T-helper 1 cell (primary cell): ENCODE measurements at places on chromosomes 11 and 22.

- DNase-seq = no peak
Measured at GRCh38 chr22:24177456-24177855, 3.8 kb upstream of the SUSD2 start.

DNA sequence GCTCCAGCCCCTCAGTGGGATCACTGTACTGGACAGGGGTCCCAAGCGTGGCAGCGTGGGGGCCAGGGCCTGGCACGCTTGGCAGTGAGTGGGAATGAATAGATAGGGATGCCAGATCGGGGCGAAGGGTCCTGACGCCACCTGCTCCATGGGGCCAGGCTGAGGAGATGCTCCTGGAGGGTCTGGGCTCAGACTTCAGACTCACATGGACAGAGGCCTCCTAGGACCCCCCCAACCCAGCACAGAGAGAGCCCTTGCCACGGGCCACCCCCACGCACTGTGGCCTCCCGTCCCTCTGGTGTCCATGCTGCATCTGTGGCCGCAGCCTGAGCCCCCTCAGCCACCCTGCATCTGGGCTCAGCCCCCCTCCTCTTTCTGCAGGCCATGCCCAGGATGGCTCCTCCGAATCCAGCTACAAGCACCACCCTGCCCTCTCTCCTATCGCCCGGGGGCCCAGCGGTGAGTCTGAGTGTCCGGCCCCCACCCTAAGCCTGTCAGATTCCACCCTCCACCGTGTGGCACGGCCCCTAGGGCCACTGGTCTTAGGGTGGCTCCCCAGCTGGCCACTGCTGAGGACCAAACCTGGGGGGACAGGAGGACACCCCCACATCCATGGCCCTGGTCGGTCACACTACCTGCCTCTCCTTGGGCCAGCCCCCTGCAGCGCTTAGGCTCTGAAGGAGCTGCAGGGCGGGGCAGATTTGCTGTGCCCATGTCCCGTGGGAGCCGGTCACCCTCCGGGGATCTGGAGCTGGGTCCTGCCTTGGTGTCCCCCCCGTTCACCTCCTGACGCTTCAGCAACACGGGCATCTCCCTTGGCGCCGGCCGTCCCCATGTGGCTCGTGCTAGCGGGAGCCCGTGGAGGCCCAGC, 2.7 kb downstream of the MUC5AC start:
- no peak for DNase-seq

GRCh38 chr11:117929142-117929915, at the start of gene TMPRSS13:
Gene TMPRSS13 (minus strand): TSS chr11:117929402. CDS start chr11:117929307, 95 bp downstream.
- DNase-seq = no peak

DNA sequence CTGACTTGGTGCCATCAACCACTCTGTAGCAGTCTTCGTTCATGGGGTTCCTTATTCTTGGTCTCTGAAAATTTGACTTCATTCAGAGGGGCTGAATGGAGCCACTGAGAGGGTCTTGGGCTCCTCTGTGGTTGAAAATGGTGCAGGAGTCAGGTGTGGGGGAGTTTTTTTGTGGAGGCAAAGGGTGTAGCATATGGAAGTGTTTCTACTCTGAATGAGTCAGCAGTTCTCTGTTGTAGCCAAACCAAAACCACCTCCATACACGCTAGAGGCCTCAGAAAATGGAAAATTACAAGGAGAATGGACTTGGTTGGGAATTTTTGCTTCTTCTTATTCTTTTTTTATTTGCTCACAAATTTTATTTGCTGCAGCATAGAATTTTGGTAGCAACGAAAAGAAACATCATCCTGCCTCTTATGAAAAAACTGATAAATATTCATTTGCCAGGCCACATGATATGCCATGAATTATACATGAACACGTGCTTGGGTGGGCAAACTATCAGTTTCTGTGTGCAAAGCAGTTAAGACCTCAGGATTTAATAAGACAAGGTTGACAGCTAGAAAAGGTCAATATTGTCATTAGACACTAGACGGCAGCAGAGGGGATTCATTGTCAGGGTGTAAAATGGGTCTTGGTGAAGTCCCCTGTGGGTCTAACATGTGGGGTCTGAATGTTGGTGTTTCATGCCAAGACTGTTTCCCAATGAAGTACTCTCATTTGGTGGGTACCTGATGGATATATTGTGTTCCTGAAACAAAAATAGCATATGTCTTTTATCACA, 111.7 kb downstream of the MYO18B start:
- DNase-seq = no peak

- DNase-seq = no peak
Measured at GRCh38 chr11:61541598-61541997, 33.0 kb downstream of the LRRC10B start.

DNA sequence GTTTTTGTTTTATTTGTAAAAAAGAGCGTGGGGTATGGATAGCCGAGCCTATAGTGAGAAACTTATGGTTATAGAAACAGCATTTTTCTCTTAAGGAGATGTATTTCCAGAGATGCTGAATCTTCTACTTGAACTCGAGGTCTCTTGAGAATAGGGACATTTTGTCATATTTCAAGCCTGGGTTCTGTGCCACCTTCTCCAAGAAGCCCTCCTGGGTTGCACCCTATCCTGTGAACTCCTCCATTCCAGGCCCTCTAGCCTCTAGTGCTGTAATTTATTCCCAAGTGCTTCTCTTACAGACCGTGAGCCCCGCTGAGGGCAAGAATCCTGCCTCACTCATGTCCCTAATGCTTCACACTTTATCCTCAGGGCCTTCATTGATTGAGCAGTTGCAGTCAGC, 108.6 kb downstream of the KIAA1671 start:
- DNase-seq = no peak

DNA sequence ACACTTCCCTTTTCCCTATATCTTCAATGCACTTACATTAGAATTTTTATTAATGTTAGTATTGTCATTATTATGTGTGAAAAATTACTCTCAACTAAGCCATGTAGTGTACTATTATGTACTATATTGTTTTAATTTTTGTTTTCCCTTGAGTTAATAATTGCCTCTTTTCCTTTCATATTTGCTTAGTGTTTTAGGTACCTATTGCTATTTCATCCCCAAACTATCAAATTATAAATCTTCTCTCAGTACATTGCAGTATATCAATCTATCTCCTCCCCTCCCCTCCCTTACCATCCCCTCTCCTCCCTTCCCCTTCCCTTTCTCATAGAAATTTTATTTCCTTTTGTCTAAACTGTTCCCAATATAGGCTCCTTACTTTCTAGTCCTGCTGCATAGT, 12.8 kb upstream of the TENM4 start:
- no peak for DNase-seq

DNA sequence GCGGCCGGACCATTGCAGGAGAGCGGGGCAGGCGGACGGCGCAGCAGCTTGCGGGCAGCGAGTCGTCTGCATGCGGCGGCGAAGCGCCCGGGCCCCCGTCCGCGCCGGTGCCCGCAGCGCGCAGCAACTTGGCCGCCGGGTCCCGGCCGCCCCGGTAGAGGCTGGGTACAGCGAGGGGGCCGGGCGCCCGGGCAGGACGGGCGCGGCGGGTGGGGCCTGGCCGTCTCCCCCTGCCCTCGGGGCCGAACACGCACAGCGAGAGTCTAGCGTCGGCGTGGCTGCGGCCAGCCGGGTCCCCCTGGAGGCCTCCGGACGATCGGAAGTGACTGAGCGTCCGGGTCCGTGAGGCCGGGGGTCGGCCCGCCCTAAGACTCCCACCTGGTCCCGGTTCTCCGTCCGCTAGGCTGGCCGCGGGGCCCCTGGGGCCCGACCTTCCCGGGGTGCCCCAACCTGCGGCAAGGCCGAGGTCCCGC, 775 bp upstream of the TRABD start:
- DNase-seq = no peak

GRCh38 chr11:77778118-77778517, 42.4 kb downstream of the RSF1 start:
- DNase-seq = no peak

- DNase-seq = no peak
Measured at GRCh38 chr11:36039471-36039870, 95.6 kb downstream of the LDLRAD3 start.

GRCh38 chr11:59753650-59754493, 1.3 kb upstream of the STX3 start:
- DNase-seq = peak; percentile 73

DNA sequence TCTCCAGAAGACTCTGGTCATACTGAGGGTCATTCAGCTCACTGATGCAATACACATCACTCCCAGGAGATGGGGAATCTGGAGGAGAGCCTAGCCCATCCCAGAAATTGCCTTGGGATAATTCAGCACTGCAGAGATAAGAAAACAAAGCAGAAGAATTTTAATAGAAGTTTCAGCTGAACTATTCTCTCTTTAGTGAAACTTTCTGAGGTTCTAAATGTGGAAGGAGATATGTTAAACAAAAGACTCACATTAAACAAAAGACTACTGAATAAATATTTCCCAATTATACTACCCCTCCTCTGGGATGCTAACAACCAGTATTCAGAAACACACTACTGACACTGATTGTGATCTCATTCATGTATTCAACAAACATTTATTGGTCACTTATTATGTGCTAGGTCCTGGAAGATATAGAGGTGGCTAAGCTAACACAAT, 47.8 kb downstream of the C2CD3 start:
- DNase-seq = no peak

DNA sequence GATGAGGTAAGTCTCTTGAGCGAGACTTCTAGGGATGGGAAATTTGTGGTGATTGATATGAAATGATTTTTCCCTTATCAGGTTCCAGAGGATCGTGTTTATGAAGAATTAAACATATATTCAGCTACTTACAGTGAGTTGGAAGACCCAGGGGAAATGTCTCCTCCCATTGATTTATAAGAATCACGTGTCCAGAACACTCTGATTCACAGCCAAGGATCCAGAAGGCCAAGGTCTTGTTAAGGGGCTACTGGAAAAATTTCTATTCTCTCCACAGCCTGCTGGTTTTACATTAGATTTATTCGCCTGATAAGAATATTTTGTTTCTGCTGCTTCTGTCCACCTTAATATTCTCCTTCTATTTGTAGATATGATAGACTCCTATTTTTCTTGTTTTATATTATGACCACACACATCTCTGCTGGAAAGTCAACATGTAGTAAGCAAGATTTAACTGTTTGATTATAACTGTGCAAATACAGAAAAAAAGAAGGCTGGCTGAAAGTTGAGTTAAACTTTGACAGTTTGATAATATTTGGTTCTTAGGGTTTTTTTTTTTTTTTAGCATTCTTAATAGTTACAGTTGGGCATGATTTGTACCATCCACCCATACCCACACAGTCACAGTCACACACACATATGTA, 7.1 kb downstream of the MS4A2 start:
- no peak for DNase-seq

- no peak for DNase-seq
Measured at GRCh38 chr11:118406599-118407166, 5.3 kb downstream of the ATP5MG start.

DNA sequence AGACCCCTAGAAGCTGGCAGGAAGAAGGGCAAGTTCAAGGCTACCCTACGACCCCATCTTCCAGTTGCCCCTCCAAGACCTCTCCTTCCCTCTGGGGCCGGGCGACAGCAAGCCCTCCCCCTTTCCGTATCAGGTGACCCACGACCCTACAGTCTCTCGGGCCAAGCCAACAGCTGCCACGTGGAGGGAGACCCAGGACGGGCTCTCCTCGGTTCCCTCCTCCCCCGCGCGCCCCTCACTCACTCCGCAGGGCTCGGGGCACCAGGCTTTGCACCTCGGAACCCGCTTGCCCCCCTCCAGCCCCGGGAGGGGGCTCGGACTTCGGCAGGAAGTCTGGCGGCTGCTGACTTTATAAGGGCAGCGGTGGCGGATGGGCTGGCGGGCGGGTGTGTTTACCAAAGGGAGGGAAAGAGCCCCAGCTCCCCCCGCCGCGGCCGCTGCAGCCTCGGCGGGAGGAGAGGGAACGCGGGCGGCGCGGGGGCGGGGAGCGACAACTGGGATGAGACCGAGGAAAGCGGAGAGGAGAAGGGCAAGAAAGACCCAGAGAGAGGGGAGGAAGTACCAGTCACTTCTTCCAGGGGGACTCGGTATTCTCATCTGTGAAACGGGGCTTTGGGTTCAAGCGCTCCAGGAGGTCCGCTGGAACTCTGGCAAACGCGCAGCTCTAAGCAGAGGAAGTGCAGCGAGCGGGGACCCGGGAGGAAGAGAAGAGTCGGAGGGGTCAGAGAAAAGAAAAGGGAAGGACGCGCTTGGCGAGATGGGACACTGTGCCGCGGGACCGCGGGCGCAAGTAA, 767 bp downstream of the SLC43A1 start:
- peak; percentile 53 for DNase-seq

- no peak for DNase-seq
Measured at GRCh38 chr11:123251657-123252344, 56.8 kb upstream of the CLMP start.

DNA sequence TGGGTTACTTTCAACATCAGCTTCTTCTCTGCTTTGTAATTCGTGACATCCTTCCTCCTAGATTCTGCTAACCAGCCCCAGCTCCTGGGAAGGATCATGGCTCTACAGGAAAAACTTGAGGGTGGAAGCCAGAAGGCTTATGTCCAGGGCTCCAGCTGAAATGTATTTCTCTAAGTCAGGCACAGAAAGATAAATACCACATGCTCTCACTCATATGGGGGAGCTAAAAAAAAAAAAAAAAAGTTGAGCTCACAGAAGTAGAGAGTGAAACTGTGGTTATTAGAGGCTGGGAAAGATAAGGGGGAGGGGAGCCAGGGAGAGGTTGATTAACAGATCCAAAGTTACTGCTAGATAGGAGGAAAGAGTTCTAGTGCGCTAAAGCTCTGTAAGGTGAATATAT, 74.9 kb downstream of the DSCAML1 start:
- DNase-seq = no peak
